ENCODE measurements at places on chromosomes 2 and 18. TPM values are rescaled to one million over a fixed set of nuclear protein-coding genes. Genes with fewer than 3 reads are reported as not detected.

MYO5B gene
- not detected for total RNA-seq

ANKRD30B gene
- not detected for total RNA-seq

PLEK gene
- not detected for total RNA-seq

IL36B gene
- not detected for total RNA-seq

LCT gene
- not detected for total RNA-seq

AMER3 gene
- not detected for total RNA-seq

DSEL gene
- total RNA-seq: 16.7 TPM

UGT1A8 gene
- not detected for total RNA-seq

CXCR1 gene
- not detected for total RNA-seq

CFAP221 gene
- total RNA-seq: under 0.01 TPM

FBLN7 gene
- total RNA-seq: not detected

GRP gene
- total RNA-seq: not detected

FIGN gene
- 0.86 TPM for total RNA-seq

VRK2 gene
- total RNA-seq: 28.8 TPM

CHRND gene
- total RNA-seq: not detected

PAPOLG gene
- 22.7 TPM for total RNA-seq

CCDC141 gene
- not detected for total RNA-seq

CD207 gene
- not detected for total RNA-seq

RAB6C gene
- total RNA-seq: not detected

SRD5A2 gene
- not detected for total RNA-seq

PSMA8 gene
- total RNA-seq: not detected

COL6A3 gene
- 1,153 TPM for total RNA-seq

L3MBTL4 gene
- not detected for total RNA-seq

RBM44 gene
- total RNA-seq: under 0.01 TPM

NYAP2 gene
- not detected for total RNA-seq

TXNDC2 gene
- total RNA-seq: not detected

TUBB8B gene
- total RNA-seq: not detected

PLCL1 gene
- 0.58 TPM for total RNA-seq

DIS3L2 gene
- total RNA-seq: 14.4 TPM

MDH1B gene
- total RNA-seq: 0.53 TPM

FAM110C gene
- not detected for total RNA-seq

NPHP1 gene
- 6.7 TPM for total RNA-seq

CDCA7 gene
- total RNA-seq: 14.9 TPM

PDCD1 gene
- not detected for total RNA-seq

CPO gene
- total RNA-seq: not detected

PROM2 gene
- total RNA-seq: under 0.01 TPM

INPP5D gene
- total RNA-seq: 0.29 TPM

GPAT2 gene
- 3.0 TPM for total RNA-seq

MFF gene
- total RNA-seq: 81.0 TPM

GALNT14 gene
- 0.18 TPM for total RNA-seq

DGUOK gene
- total RNA-seq: 107 TPM

PKP4 gene
- total RNA-seq: 24.5 TPM

TSPYL6 gene
- total RNA-seq: not detected

RNF152 gene
- total RNA-seq: 4.3 TPM

TMEM182 gene
- total RNA-seq: 4.3 TPM

SPATS2L gene
- total RNA-seq: 114 TPM

HADHB gene
- 95.7 TPM for total RNA-seq

HES6 gene
- 2.7 TPM for total RNA-seq

NPPC gene
- total RNA-seq: 0.58 TPM

EVX2 gene
- not detected for total RNA-seq

DOK6 gene
- total RNA-seq: under 0.01 TPM

UGT1A1 gene
- not detected for total RNA-seq

STARD6 gene
- 0.35 TPM for total RNA-seq

PDCL3 gene
- 10.4 TPM for total RNA-seq

B3GNT7 gene
- total RNA-seq: not detected

ABCG8 gene
- total RNA-seq: not detected

HOXD4 gene
- total RNA-seq: 0.18 TPM

Measured in myometrial cell (primary cell).